ENCODE measurements at places on chromosomes 5 and 9. TPM values are rescaled to one million over a fixed set of nuclear protein-coding genes. Genes with fewer than 3 reads are reported as not detected.

The PCDHGA6 gene
- total RNA-seq = 2.6 TPM

The PCDHB14 gene
- total RNA-seq = 0.22 TPM

The COL5A1 gene
- 1,218 TPM for total RNA-seq

The ADAMTS2 gene
- 43.3 TPM for total RNA-seq

The TCF7 gene
- total RNA-seq = 0.76 TPM

The OR1L4 gene
- total RNA-seq = not detected

The LCP2 gene
- total RNA-seq = not detected

The ZBED3 gene
- total RNA-seq = under 0.01 TPM

The RIC1 gene
- total RNA-seq = 36.5 TPM

The PCDHA1 gene
- total RNA-seq = not detected

The NUTM2G gene
- total RNA-seq = not detected

The ALDOB gene
- total RNA-seq = not detected

The PTBP3 gene
- total RNA-seq = 26.3 TPM

The PLAC8L1 gene
- not detected for total RNA-seq

The UGCG gene
- 11.8 TPM for total RNA-seq

The TNFSF15 gene
- 0.22 TPM for total RNA-seq

The GOLGA1 gene
- 11.9 TPM for total RNA-seq

The LPAR1 gene
- total RNA-seq = 17.9 TPM

The NR2F1 gene
- 1.6 TPM for total RNA-seq

The OR1J2 gene
- not detected for total RNA-seq
